Spinal cord (tissue), 10 donors: ENCODE measurements at places on chromosomes 1 and 21. TPM values are rescaled to one million over a fixed set of nuclear protein-coding genes. Genes with fewer than 3 reads are reported as not detected.

DNA sequence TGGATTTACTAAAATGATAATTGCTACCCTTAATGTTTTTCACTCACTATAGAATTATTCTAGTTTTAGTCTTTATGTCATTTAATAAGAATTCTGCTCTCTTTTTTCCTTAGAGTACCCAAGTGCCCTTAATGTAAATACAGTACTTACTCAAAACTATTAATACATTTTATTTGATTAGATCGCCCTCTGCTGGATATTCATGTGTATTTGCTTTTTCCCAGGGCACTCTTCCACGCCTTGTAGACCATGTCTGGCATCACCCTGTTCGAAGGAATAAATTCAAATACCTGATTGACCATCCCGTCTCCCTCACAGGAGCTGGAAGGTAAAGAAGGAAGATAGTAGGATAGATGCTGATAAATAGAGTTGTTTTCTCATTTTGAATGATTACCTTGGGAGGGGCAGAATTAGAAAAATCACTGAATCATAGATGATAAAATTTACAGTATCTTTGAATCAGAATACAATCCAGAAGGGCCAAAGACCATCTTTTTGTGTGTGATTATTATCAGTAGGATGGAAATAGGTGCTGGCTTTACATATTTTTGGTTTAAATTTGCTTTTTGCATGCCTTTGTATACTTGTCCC is 4.1 kb downstream of the AXDND1 start:
- peak; percentile 85 for DNase-seq

DNA sequence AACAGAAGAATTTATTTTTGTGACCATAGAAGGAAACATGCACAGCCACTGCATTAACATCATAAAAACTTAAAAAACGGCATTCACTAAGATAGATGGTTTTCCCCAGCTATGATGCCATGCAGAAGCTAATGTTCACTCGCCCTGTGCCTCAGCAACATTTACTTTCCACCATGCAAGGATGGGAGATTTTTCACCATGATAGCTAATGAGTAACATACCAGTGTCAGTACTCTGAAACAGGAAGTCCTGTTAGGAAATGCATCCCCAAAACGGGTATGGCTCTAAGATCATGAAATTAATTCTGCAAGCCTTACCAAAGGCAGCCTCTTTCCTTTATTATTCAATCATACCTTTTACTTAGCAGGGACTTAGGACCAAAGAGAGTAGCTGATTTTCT is 17.5 kb upstream of the VAMP3 start:
- DNase-seq, result no peak

The FHL3 gene
- total RNA-seq, result 8.0 TPM

- no peak for DNase-seq
Observed at GRCh38 chr1:30743584-30744059, 14.0 kb downstream of the LAPTM5 start.

- no peak for DNase-seq
Observed at GRCh38 chr1:33180226-33180910, 1.5 kb downstream of the TRIM62 start.

The KPRP gene
- not detected for total RNA-seq

The XCL1 gene
- not detected for total RNA-seq

The FAM131C gene
- total RNA-seq, result 1.9 TPM

The KRTAP10-6 gene
- not detected for total RNA-seq

GRCh38 chr1:243917863-243918565 is 68.0 kb upstream of the AKT3 start:
- no peak for DNase-seq

DNA sequence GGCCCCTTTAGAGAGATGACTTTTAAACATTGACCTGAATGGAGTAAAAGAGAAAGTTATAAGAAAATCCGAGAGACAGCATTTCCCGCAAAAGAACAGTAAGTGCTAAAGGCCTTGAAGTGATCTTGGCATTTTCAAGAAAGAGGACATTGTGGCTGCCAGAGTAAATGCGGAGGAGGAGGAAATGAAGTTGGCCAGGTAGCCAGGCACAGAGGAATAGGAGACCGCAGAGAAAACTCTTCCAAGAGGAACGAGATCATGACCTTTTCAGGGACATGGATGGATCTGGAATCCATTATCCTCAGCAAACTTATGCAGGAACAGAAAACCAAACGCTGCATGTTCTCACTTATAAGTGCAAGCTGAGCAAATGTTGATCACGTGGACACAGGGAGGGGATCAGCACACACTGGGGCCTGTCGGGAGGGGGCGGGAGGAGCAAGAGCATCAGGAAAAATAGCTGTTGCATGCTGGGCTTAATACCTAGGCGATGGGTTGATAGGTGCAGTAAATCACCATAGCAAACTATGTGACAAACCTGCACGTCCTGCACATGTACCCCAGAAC is 49.7 kb downstream of the EEIG2 start:
- DNase-seq, result no peak

- DNase-seq, result no peak
Observed at GRCh38 chr21:26505211-26505610, 67.9 kb downstream of the CYYR1 start.

- DNase-seq, result peak; percentile 75
Observed at GRCh38 chr21:32334980-32335531, 36.4 kb downstream of the MRAP start.

DNA sequence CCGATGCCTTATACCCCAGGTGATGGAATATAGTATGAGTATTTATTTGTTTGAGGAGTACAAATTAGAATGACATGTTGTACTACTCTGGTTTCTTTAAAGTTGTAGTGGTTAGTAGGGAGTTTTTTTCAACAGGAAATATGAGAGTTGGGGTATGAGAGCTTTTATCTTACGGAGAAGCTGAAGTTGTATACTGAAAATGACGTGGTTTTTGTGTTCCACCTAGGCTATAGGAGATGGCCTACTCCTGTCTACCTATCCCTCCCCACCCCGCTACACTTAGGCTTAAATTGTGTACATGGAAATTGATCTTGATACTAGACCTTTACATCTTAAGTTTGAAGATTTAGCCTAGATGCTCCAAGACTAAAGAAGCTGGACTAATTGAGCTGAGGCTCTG is 6.8 kb upstream of the HAX1 start:
- no peak for DNase-seq

The NAXE gene
- total RNA-seq, result 113 TPM

DNA sequence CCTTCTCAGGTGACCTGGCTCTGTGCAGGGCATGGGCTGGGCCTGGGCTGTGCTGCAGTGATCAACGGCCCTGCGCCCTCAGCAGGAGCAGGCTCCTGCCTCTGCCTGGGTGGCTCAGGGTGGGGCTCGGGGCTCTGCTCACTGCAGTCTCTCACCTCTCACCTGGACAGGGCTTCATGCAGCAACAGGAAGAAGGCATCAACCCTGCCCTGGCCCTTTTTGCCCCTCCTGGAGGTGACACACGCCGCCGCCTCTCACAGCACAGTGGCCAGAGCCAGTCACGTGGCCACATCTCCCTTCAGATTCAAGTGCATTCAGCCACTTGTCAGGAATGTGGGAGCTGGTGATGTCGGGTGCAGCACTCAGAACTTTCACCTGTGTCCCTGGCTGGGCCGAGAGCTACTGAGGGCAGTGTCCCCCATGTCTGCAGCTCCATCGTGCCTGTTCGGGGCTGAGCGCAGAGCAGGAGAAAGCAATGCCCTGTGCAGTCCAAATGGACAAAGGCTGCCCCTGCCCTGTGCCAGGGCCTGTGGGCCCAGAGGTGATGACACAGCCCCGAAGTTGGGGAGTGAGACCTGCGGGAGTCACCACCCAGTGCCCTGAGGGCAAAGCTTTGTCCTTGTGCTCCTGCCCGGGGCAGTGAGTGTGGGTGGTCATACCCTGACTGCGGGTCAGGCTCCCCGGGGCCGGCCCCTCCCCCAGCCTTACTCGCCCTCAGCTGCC is 314.0 kb downstream of the PTPRU start:
- no peak for DNase-seq

The NBL1 gene
- 62.1 TPM for total RNA-seq

GRCh38 chr1:66375125-66375524 is 158.8 kb upstream of the SGIP1 start:
- no peak for DNase-seq

- no peak for DNase-seq
Observed at GRCh38 chr1:53448241-53448841, 10.9 kb upstream of the DMRTB1 start.

- no peak for DNase-seq
Observed at GRCh38 chr1:159779403-159779851, 1.3 kb upstream of the DUSP23 start.

The LCE1A gene
- not detected for total RNA-seq

DNA sequence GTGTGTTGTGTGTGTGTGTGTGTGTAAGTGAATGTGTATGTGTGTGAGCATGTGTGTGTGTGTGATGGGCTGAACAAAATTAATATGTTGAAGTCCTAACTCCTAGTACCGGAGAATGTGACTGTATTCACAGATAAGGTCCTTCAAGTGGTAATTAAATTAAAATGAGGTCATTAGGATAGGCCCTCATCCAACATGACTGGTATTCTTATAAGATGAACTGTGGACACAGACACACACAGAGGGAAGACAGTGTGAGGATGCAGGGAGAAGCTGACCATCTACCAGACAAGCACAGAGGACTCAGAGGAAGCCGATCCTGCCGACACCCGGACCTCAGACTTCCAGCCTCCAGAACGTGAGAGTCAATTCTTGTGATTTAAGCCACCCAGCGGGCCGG is 91.2 kb upstream of the PGBD5 start:
- no peak for DNase-seq

- no peak for DNase-seq
Observed at GRCh38 chr1:201537467-201537866, 1.5 kb upstream of the NAV1 start.

- DNase-seq, result no peak
Observed at GRCh38 chr1:15950302-15950701, 25.6 kb downstream of the ZBTB17 start.

DNA sequence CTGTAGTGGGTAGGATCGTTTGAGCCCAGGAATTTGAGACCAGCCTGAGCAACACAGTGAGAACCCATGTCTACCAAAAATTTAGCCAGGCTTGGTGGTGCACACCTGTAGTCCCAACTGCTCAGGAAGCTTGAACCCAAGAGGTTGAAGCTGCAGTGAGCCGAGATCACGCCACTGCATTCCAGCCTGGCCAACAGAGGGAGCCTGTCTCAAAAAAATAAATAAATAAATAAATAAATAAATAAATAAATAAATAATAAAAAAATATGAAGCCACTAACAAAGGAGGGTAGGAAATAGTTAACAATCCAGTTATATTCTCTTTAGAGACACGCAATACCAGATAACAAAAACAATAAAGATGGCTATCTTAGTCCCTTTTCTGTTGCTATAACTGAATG is 11.9 kb upstream of the CBR3 start:
- no peak for DNase-seq

GRCh38 chr1:119081700-119082099 is 58.8 kb downstream of the WARS2 start:
- DNase-seq, result no peak

The ENAH gene
- total RNA-seq, result 78.8 TPM

The RXRG gene
- total RNA-seq, result 8.5 TPM

DNA sequence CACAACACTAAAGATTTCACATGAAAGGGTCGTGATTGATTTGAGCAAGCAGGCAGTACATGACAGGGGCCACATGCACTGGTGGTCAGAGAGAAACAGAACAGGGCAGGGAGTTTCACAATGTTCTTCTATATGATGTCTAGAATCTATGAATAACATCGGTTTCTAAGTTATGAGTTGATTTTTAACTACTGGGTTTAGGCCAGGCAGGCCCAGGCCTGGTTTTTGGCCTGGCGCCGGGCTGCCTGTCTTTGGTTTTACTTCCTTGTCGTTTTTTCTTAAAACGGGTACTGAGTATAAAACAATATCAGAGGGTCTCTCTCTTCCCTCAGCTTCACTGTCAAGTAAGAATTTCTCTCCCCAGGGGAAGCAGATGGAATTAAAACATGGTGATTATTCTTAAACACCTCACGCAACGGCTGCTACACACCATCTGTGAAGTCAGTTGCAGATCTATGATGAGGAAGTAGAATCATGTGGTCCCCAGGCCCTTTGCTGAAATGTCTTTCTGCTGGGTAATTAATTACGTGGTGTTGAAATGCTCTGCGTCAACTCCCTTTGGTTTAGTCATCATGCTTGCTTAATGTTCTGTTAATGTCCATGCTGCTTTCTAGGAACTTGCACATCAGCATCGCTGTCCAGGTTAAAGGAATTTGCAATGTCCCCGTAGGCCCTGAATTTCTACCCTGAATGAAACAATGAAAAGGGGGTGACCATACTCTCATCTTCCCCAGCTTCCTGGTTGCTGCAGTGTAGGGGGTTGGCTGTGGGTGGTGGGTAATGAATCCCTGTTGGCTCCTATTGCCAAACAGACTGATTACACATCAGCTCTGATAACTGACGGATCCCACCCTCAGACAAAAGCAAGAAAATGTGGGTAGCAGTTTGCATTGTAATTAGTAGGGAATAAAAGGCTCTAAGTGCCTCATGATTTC is 70.3 kb downstream of the SERINC2 start:
- DNase-seq, result peak; percentile 94

The S100A7 gene
- not detected for total RNA-seq

DNA sequence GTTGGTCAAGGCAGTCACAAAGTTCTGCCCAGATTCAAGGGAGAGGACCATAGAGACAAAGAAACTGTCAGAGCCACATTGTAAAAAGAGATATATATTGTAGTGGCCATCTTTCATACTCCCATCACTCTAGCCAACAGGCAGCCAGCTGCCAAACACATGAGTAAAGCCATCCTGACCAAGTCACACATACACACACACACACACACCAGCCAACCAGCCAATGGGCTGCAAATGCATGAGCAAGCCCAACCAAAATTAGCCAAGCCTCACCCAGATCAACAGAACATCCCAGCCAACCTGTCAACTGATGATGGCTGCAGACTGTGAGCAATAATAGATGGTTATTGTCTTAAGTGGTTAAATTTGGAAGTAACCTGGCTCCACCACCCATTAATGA is 120.7 kb downstream of the SEC16B start:
- DNase-seq, result no peak
